ENCODE measurements at places on chromosomes 11 and 22.

GRCh38 chr22:45969414-45969799, 7.6 kb downstream of the WNT7B start:
- no peak for DNase-seq

- DNase-seq = no peak
Observed at GRCh38 chr11:87116185-87116584, 78.5 kb downstream of the TMEM135 start.

DNA sequence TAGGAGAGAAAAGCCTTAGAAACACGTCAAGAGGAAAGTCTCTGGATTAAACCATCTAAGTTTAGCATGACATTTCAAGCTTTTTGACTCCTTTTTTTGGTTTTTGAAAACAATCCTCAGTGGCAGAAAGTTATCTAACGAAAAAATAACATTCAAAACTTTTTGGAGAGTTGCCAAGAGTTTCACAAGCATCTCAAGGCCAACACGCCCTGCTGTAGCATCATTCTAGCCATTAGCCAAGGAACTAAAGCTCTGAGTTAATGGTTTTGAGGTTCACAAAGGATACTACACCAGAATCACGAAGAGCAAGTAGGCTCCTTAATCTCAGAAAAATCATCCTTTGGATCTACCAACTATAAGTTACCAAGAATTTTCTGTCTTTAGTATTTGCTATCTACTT, 94.8 kb downstream of the PICALM start:
- DNase-seq = no peak

DNA sequence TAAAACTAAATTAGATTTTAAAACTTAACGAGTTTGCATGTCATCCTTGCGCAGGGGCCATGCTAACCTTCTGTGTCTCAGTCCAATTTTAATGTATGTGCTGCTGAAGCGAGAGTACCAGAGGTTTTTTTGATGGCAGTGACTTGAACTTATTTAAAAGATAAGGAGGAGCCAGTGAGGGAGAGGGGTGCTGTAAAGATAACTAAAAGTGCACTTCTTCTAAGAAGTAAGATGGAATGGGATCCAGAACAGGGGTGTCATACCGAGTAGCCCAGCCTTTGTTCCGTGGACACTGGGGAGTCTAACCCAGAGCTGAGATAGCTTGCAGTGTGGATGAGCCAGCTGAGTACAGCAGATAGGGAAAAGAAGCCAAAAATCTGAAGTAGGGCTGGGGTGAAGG, 10.6 kb downstream of the LIMK2 start:
- no peak for DNase-seq

- DNase-seq = no peak
Observed at GRCh38 chr11:73429121-73429750, 53.0 kb downstream of the RELT start.

GRCh38 chr22:17743661-17744411, 30.4 kb downstream of the BID start:
- no peak for DNase-seq

DNA sequence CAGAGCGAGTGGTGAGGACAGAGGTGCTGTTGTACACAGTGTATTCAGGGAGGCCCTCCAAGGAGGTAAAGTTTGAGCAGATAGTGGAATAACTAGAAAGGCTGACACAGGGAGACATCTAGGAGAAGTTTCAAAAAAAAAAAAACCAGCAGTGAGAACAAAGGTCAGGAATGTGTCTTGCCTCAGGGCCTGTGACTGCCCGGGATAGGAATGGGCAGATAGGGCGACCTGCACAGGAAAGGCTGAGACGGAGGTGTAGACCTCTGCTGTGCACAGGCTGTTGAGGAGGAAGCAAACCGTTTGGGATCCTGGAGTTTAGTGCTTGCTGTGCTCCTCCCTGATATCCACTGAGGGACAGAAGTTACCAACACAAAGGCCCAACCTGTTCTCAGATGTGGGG, 406.5 kb upstream of the B3GAT1 start:
- no peak for DNase-seq

DNA sequence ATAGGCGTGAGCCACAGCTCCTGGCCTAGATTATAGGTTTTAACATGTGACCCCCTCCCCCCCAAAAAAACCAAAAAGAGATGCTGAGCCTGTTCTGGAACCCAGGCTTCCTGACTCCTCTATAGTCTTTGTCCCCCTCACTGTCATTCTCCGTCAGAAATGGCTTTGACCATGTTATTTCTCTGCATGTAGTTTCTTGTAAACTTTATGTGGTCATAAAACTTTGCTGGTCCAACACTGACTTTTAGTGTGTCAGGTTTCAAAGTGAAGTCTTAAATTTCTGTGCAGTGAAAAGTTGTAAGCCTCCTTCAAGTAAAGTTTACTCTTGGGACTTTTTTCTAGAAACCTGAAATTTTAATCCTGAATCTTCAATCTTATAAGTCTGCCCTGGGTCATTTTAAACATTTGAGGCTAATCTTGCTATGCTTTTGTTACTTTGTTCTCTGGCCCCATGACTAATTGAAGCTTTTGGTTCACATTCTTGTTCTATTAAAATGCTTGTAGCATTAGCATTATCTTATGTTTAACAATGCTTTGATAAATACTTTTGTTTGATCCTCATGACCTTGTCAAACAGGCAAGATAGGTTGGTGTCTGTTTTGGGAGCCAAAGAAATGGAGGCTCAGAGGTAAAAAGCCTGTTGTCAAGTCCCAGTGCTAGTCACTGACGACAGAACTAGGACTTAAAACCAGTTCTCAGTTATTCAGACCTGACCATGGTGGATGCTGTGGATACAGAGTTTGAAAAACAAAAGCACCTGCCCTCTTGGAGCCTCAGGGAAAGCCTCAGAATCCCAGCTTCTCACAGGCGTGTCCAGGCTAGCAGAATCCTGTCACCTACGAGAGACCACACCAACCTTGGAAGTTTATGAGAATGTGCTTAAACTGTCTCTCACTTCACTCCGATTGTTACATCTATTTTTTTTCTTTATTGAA, 87.7 kb upstream of the HORMAD2 start:
- no peak for DNase-seq

DNA sequence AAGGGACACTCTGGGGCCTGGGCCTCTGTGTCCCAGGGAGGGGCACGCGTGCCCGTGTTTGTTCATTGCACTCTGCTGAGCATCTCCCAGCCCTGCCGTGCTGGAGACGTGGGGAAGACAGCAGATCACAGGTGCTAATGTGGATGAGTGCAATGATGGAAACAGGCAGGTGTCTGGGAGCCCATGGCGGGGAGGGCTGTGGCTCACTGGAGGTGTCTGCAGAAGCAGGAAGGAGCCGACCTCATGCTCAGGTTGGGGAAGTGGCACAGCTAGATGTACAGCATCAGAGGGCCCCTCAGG, 7.9 kb downstream of the TMEM258 start:
- DNase-seq = no peak

- no peak for DNase-seq
Observed at GRCh38 chr11:67374571-67375281, 1.3 kb upstream of the CLCF1 start.

DNA sequence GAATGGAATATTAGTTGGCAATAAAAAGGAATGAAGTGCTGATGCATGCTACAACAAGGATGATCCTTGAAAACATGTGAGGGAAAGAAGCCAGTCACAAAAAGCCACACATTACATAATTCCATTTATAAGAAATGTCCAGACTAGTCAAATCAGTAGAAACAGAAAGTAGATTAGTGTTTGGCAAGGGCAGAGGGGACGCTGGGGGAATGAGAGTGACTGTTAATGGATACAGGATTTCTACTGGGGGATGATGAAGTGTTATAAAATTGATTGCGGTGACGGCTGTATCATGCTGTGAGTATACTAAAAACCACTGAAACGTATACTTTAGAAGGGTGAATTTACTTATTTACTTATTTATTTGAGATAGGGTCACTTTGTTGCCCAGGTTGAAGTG, 57.9 kb downstream of the C11orf58 start:
- no peak for DNase-seq

DNA sequence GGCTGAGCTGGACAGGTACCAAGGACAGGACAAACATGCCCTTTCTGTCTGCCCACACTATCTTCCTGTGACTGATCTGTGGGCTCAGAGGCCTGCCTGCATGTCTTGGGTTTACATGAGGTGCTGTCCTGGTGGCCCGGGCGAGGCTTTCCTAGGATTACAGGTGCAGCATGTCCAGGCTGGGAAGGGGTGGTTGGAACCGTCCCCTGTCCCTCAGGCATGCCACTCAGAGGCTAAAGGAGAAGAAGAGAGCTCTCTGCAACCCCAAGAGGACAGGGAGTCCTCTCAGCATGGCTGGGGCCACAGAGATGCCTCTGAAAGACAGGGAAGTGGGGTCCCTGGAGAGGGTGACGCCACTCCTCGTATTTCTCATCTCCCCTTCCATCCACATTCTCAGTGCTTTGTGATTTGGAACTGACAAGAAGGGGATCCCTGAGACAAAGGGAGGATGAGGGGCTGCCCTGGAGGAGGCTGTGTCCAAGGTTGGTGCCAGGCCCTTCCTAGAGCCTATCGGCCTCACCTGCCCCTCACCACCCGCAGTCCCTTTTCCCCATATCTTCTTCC, 64.6 kb upstream of the LMO1 start:
- DNase-seq = no peak

GRCh38 chr22:22952531-22953280, 65.1 kb downstream of the IGLL5 start:
- DNase-seq = no peak

- no peak for DNase-seq
Observed at GRCh38 chr22:45511847-45512261, 9.2 kb downstream of the FBLN1 start.

DNA sequence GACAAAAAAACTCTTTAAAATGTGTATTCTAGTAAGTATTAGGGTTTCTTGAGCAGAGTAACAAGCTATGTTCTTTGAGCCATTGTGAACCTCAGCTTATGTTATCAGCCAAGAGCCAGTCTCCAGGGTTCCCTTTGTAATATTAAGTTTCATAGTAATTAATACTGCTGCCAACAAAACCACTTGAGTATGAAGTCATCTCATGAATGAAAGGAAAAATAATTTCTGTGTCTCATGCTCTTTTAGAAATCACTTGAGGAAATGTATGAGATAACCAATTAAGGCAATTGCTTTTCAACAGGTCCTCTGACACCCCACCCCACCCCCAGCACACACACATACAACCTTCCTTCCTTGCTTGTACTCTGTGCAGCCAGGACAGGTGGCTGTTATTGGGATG, 59.9 kb downstream of the BBOX1 start:
- no peak for DNase-seq

GRCh38 chr11:79592406-79592805, 151.6 kb upstream of the TENM4 start:
- DNase-seq = no peak

GRCh38 chr11:48013269-48013901, 33.0 kb downstream of the PTPRJ start:
- no peak for DNase-seq

GRCh38 chr11:68140496-68141245, 19.5 kb upstream of the CHKA start:
- no peak for DNase-seq

GRCh38 chr11:134883484-134883883, 471.4 kb upstream of the B3GAT1 start:
- DNase-seq = no peak

GRCh38 chr11:126265811-126266210, 2.9 kb downstream of the SRPRA start:
- no peak for DNase-seq

DNA sequence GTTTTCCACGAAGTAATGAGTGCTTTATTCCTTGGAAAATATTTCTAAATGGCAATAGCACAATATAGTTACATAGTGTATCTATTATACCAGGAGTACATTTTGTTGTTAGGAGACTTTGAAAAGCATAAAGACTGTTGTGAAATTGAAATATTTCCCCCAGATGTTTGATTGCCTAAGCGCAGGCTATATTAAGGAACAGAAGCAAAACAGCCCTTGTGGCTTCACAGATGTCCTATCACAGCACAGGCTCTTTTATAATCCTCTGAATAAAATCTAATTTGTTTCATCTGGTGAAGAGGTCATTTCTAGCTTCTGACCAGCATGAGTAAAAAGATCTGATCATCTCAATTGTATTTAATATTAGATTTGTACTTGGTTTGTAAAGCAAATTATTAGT, 48.2 kb downstream of the BSX start:
- DNase-seq = no peak

DNA sequence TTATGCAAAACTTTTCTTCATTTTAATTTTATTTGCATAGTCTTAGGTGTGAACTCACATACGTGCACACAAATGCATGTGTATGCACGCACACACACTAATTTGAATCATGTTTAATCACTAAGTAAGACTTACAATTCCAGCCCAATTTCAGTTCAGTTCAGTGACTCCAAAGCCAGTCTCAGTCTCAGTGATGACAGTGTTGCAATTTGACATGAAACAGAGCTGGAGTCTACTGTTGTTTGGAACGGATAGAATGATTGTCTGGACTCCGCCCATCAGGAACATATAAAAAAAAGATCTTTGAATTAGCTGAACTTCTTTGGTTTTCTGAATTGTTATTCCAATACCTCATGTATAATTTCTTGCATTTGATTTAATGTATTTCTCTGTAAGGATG, 14.9 kb upstream of the OR51S1 start:
- no peak for DNase-seq

- no peak for DNase-seq
Observed at GRCh38 chr11:119615003-119615881, 113.8 kb downstream of the NECTIN1 start.

- DNase-seq = no peak
Observed at GRCh38 chr11:118618115-118618990, 10.9 kb downstream of the PHLDB1 start.

GRCh38 chr11:5923427-5923776, 18.6 kb upstream of the OR56A3 start:
- DNase-seq = no peak

GRCh38 chr11:31764766-31765165, 46.4 kb downstream of the PAX6 start:
- no peak for DNase-seq

GRCh38 chr22:46472722-46473016, 64.8 kb downstream of the CELSR1 start:
- DNase-seq = no peak

GRCh38 chr11:15141381-15141780, 26.7 kb downstream of the INSC start:
- DNase-seq = no peak

DNA sequence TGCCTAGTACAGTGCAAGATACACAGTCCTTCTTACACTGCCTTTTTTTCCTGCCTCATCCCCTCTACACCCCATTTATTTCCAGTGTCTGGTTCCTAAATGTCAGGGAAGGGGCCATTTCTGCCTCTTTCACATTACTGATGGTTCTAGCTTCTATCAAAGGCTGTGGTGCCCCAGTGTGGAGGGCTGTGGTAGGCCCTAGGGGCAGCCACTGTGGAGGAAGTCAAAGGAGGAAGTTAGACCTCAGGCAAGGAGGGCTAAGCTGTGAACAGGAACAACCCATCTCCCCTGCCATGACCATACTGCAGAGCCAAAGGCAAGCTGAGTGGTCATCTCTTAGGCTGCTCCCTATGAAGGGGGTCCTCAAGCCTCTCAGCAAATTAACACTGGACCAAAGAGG, 81.9 kb upstream of the CRTAM start:
- DNase-seq = no peak

DNA sequence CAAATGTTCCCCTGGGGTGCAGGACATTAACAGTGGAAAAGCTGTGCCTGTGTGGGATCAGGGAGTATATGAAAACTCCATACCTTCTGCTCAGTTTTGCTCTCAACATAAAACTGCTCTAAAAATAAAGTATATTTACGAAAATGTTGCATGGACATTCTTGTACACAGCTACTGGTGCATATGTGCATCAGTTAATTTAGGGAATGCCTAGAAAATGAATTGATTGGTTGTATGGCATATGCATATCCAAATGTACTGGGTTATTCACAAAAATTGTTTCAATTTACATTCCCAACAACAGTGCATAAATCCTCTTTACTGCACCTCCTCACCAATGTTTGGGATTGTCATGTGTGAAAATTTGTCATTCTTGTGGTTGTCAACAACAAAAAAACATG, 251.1 kb upstream of the MPPED2 start:
- no peak for DNase-seq

Measured in stimulated activated CD4-positive, alpha-beta T cell treated with anti-CD3 and anti-CD28 coated beads, Interleukin-1b, Interleukin-23, amount 100 ng/mL, for 1 hour (primary cell).